ENCODE measurements at places on chromosomes 2 and 18.

DNA sequence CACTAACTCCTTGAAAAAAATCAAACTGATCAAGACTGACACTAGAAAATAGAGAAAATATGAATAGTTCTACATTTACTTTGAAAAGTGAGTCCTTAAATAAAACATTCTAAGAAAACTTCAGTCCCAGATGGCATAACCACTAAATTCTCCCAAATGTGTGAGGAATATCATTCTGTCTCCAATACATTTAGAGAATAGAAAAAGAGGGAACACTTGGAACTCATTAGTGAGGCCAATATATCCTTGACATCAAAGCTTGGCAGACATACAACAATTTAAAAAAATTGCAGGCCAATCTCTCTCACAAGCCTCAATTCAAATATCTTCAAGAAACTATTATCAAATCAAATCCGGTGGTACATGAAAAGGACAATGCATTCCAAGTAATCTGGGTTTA, 79.3 kb upstream of the TMEM247 start:
- no peak for DNase-seq

DNA sequence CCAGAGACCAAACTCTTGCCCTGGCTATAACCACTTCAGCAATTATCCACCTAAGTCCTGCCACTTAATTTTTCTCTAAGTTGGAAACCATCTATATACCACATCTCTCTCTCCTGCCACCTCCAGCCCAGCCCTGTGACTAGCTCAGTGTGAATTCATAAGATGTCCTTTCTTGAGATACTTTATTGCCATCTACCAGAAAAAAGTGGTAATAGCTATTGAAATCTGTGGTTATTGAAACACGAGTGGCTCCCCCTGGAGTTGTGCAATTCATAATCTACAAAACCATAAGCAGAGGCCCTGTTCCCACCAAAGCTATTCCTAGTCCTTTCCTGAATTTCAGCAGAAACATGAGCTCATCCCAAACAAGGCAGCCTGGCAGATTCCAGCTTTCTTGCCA, 324.0 kb downstream of the TXNL1 start:
- DNase-seq: no peak

DNA sequence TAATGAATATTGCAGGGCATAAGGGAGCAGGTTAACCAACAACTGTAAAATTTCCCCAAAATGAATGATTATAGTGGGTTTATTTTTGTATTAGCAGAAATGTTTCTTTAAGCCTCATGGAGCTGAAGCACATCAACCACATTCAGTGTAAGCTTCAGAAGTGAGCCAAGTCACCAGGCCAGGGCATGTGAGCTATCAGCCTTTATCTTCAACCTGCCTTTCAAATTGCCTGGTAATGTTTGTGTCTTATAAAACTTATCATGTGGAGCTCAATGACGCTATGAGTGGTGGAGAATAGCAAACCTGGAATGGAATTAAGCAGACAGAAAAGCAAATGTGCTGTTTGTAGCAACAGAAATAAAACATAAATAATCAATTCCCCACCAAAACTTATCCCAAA, 1068.4 kb downstream of the LRP1B start:
- no peak for DNase-seq

- DNase-seq: peak; percentile 70
Measured at GRCh38 chr2:206981739-206982340, 42.5 kb downstream of the CPO start.

GRCh38 chr2:146814971-146815370, 1029.9 kb upstream of the ACVR2A start:
- no peak for DNase-seq

DNA sequence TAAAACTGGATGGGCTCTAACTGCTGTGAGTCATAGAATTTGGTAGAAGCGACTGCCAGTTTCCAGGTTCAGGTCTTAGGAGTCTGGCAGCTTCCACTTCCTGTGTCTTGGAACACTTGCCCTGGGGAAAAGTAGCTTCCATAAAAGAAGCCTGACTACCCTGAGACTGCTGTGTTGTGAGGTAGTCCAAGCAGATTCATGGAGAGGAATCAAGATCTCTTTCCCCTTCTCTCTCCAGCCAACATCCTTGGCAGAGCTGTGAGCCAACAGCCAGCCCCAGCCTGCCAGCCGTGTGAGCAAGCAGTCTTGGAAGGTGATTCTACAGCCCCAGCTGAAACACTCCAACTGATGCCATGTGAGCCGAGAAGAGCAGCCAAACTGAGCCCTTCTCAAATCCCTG, 33.7 kb downstream of the SLC20A1 start:
- no peak for DNase-seq

GRCh38 chr2:182543741-182544525, 117.1 kb upstream of the PDE1A start:
- no peak for DNase-seq

GRCh38 chr2:61470122-61470951, 550 bp downstream of the USP34 start:
- peak; percentile 90 for DNase-seq

GRCh38 chr2:140851258-140851981, 1279.4 kb downstream of the LRP1B start:
- no peak for DNase-seq

DNA sequence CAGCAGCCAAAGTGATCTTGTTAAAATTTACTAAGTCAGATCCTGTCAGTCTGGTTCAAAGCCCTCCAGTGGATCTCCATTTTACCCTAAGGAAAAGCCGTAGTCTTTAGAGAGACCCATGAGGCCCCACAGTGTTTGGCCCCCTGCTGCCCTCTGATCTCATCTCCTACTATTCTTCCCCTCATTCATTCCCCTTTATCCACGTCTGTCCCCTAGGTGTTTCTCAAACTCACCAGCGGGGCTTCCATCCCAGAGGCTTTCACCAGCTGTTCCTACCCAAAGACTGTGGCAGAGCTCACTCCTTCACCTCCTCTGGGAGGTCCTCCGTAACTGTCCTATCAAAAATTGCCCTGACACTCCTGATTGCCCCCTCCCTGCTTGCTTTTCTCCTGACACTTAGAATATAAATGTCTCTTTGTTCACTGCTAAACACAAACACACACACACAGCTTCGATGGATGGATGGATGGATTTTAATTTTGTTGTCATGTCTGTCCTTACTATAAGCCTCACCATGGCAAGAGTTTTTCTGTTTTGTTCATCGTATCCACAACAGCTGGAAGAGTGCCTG, 26.1 kb downstream of the LIMS1 start:
- no peak for DNase-seq

- DNase-seq: no peak
Measured at GRCh38 chr2:116499389-116499788, 1315.1 kb upstream of the DDX18 start.

DNA sequence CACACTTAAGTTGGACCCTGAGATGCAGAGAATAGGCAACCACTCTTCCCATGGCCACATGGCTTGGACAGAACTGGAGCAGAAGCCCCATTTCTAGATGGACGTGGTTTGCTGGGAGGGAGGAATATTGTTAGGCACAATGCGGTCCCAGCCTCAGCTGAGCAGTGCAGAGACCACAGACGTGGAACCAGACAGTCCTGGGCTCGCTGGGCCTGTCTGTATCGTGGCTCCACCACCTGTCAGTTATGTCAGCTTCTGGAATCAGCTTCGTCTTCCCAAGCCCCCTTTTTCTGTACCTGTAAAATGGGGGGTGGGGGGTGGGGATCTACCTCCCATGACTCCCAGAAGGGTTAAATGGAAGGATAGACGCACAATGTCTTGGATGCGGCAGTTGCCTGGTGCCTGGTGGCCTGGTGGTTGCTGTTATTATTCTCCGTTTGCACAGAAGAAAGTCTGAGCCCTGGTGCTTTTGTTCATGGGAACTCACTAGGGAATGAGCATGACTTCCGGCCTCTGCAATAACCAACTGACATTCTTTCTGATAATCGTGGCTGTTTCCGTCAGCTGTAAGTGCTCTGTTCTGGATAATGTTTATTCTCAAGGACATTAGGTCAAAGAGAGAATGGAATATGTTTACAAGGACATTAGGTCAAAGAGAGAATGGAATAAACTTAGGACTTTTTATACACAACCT, 31.4 kb downstream of the COLEC11 start:
- DNase-seq: peak; percentile 1

Data from activated CD4-positive, alpha-beta memory T cell treated with anti-CD3 and anti-CD28 coated beads for 36 hours (primary cell).